ENCODE measurements at places on chromosomes 12 and 14. TPM values are rescaled to one million over a fixed set of nuclear protein-coding genes. Genes with fewer than 3 reads are reported as not detected.

Gene SRRM4
- total RNA-seq = not detected

Gene BAG5
- total RNA-seq = 23.8 TPM

Gene KRT6C
- total RNA-seq = not detected

Gene CD4
- not detected for total RNA-seq

Data from HT1080 (cell line).